ENCODE measurements at places on chromosomes 13 and 19. TPM values are rescaled to one million over a fixed set of nuclear protein-coding genes. Genes with fewer than 3 reads are reported as not detected.

Gene KLF1
- 0.92 TPM for total RNA-seq

Gene TNNI3
- total RNA-seq: not detected

Gene LILRA5
- total RNA-seq: not detected

Gene PRR12
- total RNA-seq: 28.0 TPM

Gene ELAVL3
- 0.19 TPM for total RNA-seq

Gene CD33
- 0.11 TPM for total RNA-seq

Gene FAM124A
- 0.21 TPM for total RNA-seq

Gene ITM2B
- 48.8 TPM for total RNA-seq

Gene KASH5
- total RNA-seq: 0.27 TPM

Gene DHRS12
- 3.5 TPM for total RNA-seq

Gene HIF3A
- total RNA-seq: not detected

Gene METTL21C
- total RNA-seq: not detected

Gene RYR1
- 3.2 TPM for total RNA-seq

Gene SULT2A1
- total RNA-seq: 0.10 TPM

All from activated T-cell treated with anti-CD3 and anti-CD28 coated beads, Interleukin-2, amount 50 U/mL, for 4 hours (primary cell).